ENCODE measurements at places on chromosomes 16 and 17.

DNA sequence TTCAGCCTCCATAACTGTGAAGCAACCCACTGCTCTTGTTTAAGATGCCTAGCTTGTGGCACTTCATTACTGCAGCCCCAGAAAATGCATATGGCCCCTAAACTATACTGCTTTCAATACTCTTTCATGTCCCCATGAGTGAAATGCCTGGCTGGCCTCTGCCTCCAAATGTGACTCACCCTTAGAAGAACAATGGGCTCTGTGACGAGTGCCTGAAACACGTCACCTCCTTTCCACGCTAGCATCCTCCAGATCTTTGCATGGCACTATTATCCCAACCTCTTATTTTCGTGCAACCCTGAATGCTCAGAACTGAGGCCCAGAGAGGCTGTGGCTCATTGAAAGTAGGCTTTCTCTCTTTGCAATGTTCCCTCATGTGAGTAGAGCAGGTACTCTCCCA is 233.1 kb downstream of the CBLN1 start:
- no peak for DNase-seq

GRCh38 chr17:19407601-19408345 is 3.3 kb upstream of the RNF112 start:
- DNase-seq, result no peak

- no peak for DNase-seq
Observed at GRCh38 chr17:66135896-66136295, 56.0 kb downstream of the CEP112 start.

GRCh38 chr17:4365103-4365627 is 1.3 kb downstream of the UBE2G1 start:
- DNase-seq, result peak; percentile 65

DNA sequence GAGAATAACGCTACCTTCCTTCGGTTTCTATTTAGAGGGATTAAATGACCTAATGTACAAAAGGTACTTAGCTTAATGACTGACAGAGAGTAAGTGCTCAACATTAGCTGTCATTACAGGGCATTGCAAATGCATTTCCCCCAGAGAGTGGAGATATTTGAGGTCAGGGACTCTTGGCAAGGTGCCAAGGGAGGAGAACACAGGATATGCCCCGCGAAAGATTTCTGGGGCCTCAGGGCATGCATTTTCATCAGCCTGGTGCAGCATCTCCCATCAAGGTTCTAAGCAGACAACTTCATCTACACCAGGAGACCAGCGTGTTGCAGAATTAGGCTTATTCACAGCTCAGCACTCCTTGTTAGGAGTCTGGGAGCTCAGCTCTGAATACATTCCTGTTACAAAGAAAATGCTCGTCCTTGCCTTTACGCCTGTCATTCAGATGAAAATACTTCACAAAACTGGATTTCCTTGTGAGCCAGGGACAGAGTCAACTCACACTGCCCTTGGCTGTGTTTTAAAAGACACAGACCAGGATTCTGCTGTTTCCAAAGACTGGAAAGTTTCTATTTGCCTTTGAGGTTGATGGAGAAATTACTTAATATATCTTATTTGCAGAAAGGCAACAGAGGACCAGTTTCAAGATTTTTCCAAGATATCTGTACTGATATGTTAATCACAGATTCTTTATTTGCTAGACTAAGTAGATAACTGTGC is 108.2 kb downstream of the VAT1L start:
- no peak for DNase-seq

DNA sequence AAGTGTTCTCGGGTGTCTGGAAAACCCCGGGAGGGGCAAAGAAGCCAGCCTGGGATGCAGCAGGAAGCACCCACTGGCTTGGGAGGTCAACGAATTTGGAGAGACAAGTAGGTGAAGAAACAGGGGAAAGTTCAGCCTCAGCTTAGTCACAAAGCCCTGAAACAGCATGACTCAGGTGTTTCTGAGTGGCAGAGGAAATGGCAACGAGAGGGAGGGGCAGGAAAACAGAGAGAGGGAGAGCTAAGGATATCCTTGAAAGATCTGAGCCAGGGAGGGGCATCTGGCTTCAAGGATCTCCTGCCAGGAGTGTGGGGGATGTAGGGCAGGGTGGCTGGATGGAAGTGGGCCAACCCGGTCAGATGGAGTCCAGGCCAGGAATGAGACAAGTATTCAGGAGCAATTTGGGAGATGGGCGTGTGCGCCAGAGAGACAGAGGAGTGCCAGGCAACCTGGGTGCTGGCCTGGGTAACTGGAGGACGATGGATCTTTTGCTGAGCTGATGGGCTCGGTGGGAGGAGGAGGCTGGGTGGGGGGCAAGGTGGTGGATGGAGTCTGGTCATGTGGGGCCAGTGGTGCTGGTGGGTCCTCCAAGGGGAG is 27.2 kb downstream of the ABCC3 start:
- no peak for DNase-seq

DNA sequence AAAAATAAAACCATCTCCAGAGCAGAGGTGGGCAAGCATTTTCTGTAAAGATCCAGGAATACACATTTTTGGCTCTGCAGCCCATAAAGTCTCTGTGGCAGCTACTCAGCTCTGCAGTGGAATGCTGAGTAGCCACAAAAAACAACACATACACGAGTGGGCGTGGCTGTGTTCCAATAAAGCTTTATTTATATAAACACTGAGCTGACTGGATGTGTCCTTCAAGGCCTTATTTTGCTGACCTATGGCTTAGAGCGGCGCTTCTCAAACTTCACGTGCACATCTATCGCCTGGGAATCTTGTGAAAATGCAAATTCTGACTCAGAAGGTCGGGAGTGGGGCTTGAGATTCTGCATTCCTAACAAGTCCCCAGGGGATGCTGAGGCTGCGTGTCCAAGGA is 39.7 kb downstream of the XYLT1 start:
- no peak for DNase-seq

DNA sequence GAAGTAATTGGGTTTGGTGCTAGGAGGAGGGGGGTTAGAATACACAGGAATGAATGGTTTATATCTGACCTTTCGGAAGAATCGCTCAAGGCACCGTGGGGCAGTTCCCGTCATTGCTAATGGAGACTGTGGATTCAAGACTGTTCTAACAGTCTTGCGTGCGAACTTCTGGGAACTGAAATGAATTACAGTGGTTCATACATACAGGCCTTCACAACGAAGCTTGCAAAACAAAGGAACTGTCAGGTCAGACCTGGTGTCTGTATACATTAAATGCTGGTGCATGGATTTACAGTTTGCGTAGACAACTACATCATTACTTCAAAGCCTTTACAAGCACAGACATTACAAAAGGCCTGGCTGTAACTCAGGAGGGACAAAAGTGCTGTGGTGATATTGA is 983.9 kb downstream of the CDH11 start:
- no peak for DNase-seq

GRCh38 chr17:19654896-19655295 is 6.3 kb downstream of the ALDH3A2 start:
- DNase-seq, result no peak

DNA sequence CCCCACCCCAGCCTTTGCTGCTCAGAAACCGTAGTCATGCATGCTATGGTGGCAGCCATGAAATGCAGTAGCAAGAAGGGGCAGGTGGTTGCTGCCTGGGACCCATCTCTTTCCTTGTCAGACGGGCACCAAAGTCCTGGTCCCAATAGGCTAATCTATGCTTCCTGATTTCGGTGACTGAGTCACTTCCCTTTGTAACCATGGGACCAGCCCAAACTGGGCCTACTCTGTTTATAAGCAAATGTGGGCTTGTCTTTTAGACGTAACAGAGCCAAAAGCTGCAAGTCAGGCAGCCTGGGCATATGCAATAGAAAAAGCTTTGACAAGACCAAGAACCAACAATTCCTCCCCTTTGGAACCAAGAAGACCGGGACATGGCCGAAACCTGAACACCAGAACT is 99.1 kb upstream of the RBBP6 start:
- no peak for DNase-seq

DNA sequence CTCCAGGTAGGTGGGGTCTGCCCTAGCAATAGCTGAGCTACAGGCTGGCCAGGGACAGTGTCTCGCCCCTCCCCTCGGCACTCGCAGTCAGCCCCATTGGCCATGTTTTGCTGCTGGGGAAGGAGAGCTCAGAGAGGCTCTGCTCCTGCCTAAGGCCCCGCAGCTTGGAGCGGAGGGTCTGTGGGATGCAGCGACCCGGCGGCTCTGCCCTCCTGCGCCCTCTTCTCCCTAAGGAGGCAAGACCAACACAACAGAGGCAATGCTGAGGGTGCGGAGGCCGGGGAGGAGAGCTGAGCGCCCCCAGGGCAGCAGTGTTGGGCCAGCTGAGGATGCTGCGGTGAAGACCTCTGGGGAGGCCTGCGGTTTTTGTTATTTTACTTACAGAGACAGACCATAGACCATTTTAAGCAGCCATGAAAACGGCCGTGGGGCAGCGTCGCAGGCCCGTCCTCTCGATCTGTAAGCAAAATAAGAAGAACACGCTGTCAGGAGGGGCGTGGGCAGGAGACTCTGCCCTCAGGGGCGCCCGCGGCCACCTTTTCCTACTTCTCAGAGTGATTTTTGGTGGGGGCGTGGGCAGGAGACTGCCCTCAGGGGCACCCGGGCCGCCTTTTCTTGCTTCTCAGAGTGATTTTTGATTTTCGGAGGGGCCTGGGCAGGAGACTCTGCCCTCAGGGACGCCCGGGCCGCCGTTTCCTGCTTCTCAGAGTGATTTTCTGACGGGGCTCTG is 31.4 kb upstream of the PABPN1L start:
- no peak for DNase-seq

DNA sequence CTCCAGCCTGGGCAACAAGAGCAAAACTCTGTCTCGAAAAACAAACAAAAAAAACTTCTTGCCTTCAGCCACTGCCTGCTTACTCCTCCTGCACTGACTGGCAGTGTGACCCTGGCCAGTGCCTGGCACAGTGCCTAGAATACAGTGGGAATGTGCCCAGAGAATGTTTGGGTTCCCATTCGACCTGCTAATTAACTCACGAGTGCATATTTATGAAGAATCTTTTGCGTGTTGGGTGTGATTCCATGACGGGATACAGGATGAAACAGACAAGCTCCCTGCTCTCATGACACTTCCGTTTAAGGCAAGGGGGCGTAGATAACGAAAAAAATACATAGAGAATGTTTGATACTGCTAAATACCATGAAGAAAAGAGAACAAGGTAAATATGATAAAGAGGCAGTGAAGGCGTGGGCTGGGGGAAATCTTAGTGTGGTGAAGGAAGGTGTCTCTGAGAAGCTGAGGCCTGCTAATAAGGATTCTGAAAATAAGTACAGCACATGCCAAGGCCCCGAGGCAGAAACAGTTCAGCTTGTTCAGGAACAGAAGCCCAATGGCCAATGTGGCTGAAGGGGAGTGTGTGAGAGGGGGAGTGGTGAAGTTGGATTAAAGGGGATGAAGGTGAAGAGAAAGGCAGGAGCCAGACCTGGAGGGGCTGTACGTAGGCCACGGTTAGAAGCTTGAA is 4.3 kb downstream of the ABI3 start:
- DNase-seq, result no peak

DNA sequence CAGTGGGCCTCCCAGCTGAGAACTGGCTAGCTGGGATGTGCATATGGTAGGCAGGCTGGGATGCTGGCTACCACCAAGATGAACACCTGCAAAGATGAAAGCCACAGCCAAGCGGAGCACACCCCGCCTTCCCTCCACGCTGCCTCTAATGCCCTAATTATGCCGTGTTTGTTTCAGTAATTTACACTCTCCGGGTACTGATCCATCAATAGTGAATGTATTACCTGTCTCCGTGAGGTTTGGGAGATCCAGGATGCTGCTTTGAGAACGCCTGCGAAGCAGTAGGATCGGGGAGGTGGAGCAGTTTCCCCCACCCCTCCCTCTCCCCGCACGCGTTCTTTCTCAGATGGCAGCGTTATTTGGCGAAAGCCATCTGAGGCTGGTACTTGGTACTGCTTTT is 28.9 kb upstream of the GSE1 start:
- DNase-seq, result no peak

DNA sequence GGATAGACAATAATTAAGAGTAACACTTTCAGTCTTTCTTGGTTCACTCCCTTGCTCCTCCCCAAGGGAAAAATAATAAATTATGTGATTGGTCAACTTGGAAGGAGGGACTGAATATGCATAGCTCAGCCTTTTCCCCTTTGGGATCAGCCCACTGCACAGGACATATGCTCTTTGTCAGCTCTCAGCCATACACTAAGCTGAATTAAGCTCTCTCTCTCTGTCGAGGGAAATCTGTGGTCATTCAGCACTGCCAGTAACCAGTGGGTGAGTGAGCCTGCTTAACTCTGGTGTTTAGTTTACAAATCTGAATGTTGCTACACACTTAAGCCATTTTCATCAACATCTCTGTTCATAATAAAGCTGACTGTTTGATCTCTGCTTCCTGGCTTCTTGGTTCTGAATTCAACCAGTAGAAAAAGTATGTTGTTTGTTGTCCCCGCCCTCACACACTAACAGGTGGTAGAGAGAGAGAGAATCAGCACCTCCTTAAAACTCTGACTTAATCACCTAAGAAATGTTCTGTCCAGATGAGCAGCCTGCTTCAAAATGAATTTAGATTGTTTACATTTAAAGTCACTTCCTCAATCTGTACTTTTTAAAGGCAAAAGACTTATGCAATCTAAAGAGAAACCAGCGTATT is 102.3 kb upstream of the C17orf78 start:
- DNase-seq, result no peak
